ENCODE measurements at places on chromosomes 16 and 17. TPM values are rescaled to one million over a fixed set of nuclear protein-coding genes. Genes with fewer than 3 reads are reported as not detected.

The KRT32 gene
- not detected for polyA plus RNA-seq

The GPRC5C gene
- 11.0 TPM for polyA plus RNA-seq

The NUDT21 gene
- 36.8 TPM for polyA plus RNA-seq

The KRT40 gene
- not detected for polyA plus RNA-seq

The TBC1D28 gene
- not detected for polyA plus RNA-seq

The HS3ST3A1 gene
- 2.9 TPM for polyA plus RNA-seq

The ABCA8 gene
- 2.9 TPM for polyA plus RNA-seq

The PPL gene
- 0.77 TPM for polyA plus RNA-seq

The FBXL16 gene
- polyA plus RNA-seq: 0.48 TPM

The RAMP2 gene
- polyA plus RNA-seq: 21.5 TPM

The HAS3 gene
- polyA plus RNA-seq: 0.54 TPM

The NAGS gene
- polyA plus RNA-seq: 0.90 TPM

The TPSG1 gene
- polyA plus RNA-seq: not detected

The CMC2 gene
- 66.7 TPM for polyA plus RNA-seq

The EVPLL gene
- polyA plus RNA-seq: not detected

The TBC1D3I gene
- polyA plus RNA-seq: 0.10 TPM

The KRTAP16-1 gene
- not detected for polyA plus RNA-seq

The RAPGEFL1 gene
- 3.3 TPM for polyA plus RNA-seq

The OSGIN1 gene
- 6.1 TPM for polyA plus RNA-seq

The PRSS8 gene
- polyA plus RNA-seq: 0.15 TPM

The SLC26A11 gene
- polyA plus RNA-seq: 22.4 TPM

The TEPSIN gene
- polyA plus RNA-seq: 76.3 TPM

The LDAF1 gene
- 12.3 TPM for polyA plus RNA-seq

The MEOX1 gene
- 14.8 TPM for polyA plus RNA-seq

The PTGES3L gene
- 0.70 TPM for polyA plus RNA-seq

The CD300C gene
- 1.0 TPM for polyA plus RNA-seq

The PIK3R5 gene
- polyA plus RNA-seq: 8.5 TPM
